OCI-M1 (cell line): ENCODE measurements at places on chromosomes 6 and 20.

GRCh38 chr6:112620812-112621569 lies 273.9 kb downstream of the RFPL4B start:
- DNase-seq, result peak; percentile 84

DNA sequence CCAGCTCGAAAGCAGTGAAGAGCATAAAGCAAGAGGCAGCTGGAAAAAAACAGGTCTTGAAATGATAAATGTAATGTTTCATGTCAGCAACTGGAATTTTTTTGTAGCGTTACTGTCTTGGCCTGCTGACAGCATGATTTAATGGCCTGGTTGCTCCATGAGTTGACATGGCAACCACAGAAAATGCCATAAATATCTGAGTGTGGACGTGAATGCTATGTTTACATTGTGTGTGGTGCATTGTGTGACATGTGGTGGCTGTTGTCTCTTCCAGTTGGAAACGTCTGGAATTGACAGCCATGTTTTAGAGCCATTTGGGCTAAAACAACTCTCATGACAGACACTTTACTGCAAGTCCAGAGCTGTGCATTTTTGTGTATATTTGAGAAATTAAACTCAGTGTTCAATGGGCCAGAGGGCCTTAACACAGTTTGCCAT lies 170.0 kb downstream of the FOXA2 start:
- peak; percentile 54 for DNase-seq

- DNase-seq, result no peak
Observed at GRCh38 chr6:128630213-128630612, 109.8 kb upstream of the PTPRK start.

DNA sequence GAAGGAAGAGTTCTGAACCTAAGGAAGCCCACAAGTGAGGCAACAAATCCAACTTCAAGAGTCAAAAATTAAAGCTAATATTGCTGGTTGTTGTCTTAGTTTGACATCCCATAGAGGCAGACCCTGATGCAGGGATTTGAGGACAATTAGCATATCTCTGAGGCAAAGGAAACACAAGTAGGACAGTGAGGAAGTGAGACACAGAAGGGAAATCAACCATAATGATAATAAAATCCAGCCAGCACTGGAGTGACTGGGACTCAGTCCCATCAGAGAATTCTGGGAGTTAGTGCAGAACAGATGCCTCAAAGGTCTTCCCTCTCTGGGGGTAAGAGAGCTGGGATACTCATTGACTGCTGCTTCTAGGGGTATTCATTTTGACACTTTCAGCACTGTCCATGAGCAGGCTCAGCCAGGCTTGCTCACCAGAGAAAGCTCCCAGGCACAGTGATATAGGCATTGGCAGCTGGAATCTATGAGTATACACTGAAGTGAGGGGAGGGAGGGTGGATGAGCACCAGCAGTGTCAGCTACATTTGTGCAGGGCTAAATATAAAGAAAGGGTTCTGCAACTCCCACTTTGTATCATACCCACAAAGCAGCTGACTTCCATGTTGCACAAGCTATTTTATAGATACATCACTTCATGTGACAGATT lies 43.4 kb upstream of the SPTLC3 start:
- no peak for DNase-seq

GRCh38 chr6:50145125-50145524 lies 95.4 kb upstream of the DEFB112 start:
- peak; percentile 55 for DNase-seq

DNA sequence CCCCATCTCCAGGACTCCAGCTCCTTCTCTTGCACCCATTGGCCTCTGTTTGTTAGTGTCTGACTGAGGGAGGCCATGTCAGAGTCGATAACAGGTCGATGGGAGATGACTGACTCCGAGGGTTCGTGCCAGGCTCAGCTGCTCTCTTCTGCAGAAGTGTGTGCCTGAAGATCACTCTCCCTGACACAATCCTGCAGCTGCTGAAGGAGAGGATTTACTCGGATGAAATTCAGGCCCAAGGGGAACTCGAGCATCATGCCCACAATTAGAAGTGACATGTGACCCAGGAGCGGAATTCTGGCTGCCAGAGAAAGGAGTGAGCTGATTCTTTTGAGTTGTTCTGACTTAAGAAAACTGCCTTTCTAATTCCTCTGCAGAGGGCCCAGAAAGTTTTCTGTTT lies 318.2 kb downstream of the MAFB start:
- DNase-seq, result no peak

- DNase-seq, result no peak
Observed at GRCh38 chr6:7172649-7173048, 64.9 kb downstream of the RREB1 start.

DNA sequence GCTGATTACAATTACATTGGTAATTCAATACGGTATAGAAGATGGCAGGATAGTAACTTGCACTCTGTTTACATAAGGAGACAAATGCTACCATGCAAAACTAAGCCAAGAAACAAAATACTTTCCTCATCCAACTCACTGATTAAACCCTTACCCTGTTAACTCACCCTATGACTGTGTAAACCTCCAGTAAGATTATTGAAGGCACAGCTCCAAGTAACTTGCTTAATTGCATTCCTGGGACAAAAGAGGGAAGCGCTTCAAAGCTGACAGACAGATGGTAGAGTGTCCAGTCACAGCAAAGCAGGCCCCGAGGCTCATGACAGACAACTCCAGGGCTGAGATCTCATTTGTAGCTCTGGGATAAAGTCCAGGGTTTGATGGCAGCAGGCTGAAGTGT lies 6.9 kb upstream of the KIF16B start:
- DNase-seq, result no peak

GRCh38 chr6:76701610-76702009 lies 629.1 kb upstream of the IMPG1 start:
- DNase-seq, result no peak

- DNase-seq, result no peak
Observed at GRCh38 chr6:152368751-152369624, 268.2 kb downstream of the SYNE1 start.
